ENCODE measurements at places on chromosomes 4 and X.

- no peak for DNase-seq
Measured at GRCh38 chrX:125782184-125782583, 383.9 kb downstream of the DCAF12L2 start.

DNA sequence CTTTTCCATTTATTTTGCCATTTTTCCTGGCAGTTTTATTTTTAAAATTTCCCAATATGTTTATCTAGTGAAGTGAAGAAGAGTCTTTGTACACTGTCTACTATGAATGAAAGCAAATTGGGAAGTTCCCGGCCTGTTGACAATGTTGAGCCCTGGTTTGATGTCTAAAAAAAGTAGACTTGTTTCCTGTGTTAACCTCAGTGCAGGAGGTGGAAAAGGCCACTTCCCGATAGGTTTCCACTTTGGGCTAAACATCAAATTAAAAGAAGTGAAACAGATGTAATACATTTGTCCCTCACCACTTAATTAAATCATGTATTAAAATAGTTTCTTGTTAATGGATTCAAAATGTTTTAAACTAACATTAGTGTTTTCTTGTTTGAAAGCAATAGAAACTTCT, 30.0 kb downstream of the BBS12 start:
- no peak for DNase-seq

- DNase-seq, result no peak
Measured at GRCh38 chr4:41471126-41472071, 66.6 kb upstream of the LIMCH1 start.

GRCh38 chr4:145822181-145822580, 116.4 kb downstream of the ZNF827 start:
- no peak for DNase-seq

DNA sequence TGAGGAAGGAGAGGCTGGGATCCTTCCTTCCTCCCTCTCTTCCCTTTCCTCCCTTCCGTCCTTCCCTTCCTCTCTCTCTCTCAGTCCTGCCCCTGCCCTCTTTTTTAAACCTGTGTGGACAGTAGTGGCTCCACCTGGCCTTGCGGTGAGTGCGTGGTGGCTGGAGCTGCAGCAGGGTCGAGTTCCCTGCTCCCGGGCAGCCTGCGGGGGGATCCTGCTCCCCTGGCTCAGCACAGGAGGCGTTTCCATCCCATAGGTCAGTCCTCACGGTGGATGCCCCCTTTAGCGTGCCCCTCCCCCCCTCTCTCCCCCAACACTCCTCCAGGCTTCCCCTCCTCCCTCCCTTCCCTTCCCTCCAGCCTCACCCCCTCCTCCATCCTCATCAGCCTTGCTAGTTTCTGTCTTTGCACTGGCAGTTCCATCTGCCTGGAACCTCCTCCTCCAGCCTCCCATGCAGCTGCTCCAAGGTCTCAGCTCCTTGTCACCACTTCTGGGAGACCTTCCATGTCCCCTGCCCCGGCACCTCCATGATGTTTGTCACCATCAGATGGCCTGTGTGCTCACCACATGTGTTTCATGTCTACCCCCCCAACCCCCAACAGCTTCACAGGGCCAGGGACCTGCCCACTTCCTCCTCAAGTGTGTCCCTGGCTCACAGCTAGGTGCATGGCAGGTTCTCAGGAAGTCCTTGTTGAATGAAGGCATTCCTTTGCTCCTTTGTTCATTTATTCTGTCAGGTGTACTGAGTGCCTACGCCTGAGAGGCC, 68.4 kb downstream of the PSAPL1 start:
- DNase-seq, result no peak

DNA sequence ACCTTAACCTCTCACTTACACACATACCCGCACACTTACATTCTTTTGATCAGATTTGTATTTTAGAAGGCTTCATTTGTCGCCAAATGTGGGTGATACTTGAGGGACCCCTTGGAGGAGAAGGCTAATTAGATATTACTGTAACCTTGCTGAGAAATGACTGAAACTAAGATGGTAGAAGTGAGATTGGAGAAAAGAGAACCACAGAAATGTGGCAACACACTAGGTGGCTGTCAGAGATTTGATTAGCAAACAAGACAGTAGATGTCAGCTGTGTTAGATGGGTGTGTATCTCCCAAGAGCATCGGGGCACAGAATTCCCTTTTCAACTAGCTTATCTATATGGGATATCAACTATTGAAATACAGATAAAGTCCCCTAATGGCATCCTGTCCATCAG, 149.3 kb upstream of the FABP2 start:
- no peak for DNase-seq

DNA sequence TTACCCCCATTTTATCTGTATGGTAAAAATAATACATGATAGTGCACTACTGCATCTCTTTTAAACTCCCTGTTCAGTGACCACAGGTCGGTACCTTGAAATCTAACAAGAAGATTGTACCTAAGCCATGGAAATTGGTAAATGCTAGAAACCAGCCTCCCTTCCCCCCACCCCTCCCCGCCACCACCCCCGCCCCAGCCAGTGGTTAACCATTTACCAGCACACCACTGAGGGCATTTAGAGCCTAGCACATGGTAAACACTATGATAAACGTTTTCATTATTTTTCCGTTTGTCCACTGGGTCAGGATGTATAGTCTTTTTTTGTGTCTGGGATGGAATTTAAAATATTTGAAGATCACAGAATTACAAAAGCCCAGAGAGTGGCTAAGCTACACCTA, 703 bp upstream of the FTSJ1 start:
- DNase-seq, result no peak

DNA sequence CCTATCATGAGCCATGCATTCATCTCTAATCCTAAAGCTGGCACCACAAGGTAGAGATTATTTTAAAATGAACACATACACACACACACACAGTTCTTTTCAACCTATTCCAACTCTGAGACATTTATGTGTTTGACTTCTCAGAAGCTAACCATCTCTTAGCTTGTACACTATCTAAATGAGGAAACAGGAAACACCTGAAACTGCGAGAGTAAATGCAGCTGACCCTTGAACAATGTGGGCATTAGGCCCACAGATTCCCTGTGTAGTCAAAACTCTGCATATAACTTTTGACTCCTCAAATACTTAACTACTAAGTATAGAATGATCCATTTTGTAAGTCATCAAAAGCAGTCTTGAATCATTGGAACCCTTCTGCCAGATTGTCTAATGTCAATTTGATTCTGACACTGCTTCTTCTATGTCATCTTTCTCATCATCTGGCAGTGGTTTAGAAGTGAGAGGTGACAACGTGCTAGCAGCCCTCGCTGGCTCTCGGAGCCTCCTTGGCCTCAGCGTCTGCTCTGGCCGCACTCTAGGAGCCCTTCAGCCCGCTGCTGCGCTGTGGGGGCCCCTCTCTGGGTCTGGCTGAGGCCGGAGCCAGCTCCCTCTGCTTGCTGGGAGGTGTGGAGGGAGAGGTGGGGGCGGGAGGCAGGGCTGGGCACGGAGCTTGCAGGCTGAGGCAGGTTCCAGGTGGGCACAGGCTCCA, 21.4 kb upstream of the IL15 start:
- DNase-seq, result no peak

- DNase-seq, result no peak
Measured at GRCh38 chr4:177596035-177596434, 153.8 kb upstream of the AGA start.

DNA sequence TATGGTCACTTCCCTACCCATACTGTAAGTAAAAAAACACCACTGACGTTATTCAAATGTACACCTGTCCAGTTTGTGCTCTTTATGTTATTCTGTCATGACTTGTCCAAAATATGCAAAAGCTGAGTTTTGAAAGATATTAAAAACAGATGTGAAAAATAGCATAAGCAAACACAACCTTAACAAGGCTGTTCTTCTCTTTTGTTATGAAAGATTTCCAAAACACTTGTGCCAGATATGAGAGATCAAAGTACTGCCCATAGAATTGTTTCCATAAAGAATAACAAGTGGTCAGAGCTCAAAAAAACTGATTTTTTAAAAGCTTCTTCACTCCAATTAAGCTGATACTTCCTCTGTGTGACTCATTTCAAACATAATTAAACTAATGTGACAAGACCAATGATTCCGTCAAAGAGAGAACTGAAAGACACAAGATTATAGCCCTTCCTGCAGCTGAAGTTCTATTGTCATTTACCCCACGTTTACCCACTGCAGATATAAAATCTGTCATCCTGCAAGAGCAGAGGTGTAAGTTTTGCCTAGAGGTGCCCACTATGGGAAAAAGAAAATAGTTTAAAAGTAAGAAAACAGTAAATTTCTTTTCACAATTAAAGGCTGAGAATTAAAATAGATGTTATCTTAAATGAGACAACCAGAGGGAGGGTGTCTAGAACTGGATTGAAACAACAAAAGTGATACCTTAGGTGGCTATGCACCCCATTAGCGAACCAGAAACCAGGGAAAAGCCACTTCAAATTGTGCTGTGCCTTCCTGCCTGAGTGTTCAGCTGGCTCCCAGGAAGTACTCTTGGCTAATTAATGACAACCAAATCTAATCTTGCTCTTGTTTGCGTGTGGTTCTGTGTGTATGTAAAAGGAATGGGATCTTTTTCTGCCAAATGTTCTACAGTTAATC, 30.1 kb downstream of the RASSF6 start:
- DNase-seq, result peak; percentile 76

- DNase-seq, result peak; percentile 11
Measured at GRCh38 chr4:99885063-99885664, 9.1 kb downstream of the LAMTOR3 start.

DNA sequence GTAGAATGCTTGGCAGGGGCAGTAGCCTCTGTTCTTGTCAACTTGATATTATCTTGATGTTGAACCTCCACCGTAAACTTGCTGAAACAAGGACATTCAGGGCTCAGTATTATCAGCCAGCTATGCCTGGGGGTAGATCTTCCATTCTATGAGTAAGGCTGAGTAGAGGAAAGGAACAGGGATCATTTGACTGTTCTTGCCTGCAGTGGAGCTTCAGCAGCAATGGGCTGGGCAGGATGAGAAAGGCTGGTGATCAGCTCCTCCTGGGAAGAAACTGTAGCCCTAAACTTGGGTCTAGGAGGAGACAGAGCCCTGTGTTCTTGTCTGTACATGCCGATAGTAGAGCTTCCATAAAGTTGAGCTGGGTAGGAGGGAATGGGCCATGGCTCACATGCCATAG, 127.2 kb downstream of the CCSER1 start:
- no peak for DNase-seq

- DNase-seq, result no peak
Measured at GRCh38 chr4:94550851-94551250, 99.1 kb downstream of the PDLIM5 start.

- no peak for DNase-seq
Measured at GRCh38 chrX:109360301-109360700, 121.6 kb downstream of the GUCY2F start.

- DNase-seq, result no peak
Measured at GRCh38 chr4:184201179-184201578, 16.5 kb downstream of the ENPP6 start.

DNA sequence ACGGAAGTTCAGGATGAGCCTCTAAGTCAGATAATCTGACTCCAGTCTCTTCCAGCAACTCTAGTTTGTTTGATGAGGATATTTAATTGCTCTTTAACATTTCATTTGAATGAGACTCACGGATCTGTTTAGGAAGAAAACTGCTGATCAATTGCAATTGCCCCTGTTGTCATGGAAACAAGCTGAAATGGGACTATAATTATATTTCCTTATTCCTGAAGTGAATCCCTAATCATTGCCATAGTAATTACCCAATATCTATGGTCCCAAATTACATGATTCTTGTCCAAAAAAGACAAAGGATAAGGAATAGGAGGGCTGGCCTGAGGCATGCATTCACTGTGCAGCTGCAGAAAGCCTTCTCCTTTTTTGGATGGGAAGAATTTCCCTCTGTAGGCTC, 105.3 kb downstream of the AASDH start:
- DNase-seq, result no peak

Data from NCI-H1417 treated with DMSO at 0.1 percent for 48 hours (cell line).